ENCODE measurements at places on chromosomes 13 and 19. TPM values are rescaled to one million over a fixed set of nuclear protein-coding genes. Genes with fewer than 3 reads are reported as not detected.
A peak's percentile ranks its signal among the peaks of the same experiment; 100 is the strongest.

The BRME1 gene
- polyA plus RNA-seq, result 2.4 TPM

DNA sequence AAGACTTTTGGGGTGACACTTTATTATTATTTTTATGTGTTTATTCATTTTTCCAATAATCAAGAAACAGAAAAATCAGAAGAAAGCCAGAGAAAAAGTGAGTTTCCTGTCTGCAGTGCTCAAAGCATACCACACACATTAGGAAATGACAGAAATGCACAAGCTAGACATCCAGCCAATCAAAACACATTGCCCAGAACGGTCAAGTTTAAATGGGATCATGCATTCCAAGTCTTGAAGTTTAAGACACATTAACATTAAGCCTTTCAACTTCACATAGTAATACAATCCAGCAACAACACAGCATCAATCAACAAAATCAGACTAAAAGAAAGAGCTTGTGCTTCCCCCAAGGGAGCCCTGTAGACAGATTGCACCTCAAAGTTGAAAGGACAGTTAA is 28.7 kb upstream of the MEDAG start:
- no peak for DNase-seq

The ATP4B gene
- polyA plus RNA-seq, result not detected

The KLK5 gene
- polyA plus RNA-seq, result not detected

The FOXA3 gene
- not detected for polyA plus RNA-seq

GRCh38 chr19:3120611-3121276 is 15.1 kb upstream of the GNA15 start:
- DNase-seq, result no peak

The TGFB1 gene
- polyA plus RNA-seq, result 25.4 TPM

DNA sequence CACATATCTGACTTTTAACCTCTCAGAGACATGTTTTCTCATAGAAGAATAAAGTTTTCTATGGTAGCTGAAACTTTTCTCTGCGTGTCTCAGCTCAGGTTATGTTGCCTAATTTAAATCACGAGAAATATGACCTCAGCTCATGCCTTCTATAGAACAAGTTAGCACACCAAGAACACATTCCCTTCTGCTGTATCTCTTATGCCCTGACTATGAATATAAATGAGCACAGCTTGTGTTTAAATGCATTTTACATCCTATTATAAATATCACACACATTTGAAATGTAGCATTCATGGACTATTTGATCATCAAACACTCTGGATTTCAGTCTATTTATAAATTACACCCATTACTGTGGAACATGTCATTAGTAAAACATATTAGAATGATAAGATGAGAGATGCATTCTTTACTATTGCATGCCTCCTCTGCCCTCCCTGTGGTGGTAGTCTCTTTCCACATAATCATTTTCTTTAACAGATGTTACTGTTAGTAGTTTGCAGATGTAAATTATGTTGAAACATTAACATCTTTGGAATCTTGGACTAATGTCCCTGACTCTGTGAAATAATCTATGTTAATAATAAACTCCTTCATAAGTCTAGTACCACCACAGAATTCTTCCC is 2044.9 kb upstream of the PCDH20 start:
- DNase-seq, result no peak

The RASGRP4 gene
- 2.5 TPM for polyA plus RNA-seq

DNA sequence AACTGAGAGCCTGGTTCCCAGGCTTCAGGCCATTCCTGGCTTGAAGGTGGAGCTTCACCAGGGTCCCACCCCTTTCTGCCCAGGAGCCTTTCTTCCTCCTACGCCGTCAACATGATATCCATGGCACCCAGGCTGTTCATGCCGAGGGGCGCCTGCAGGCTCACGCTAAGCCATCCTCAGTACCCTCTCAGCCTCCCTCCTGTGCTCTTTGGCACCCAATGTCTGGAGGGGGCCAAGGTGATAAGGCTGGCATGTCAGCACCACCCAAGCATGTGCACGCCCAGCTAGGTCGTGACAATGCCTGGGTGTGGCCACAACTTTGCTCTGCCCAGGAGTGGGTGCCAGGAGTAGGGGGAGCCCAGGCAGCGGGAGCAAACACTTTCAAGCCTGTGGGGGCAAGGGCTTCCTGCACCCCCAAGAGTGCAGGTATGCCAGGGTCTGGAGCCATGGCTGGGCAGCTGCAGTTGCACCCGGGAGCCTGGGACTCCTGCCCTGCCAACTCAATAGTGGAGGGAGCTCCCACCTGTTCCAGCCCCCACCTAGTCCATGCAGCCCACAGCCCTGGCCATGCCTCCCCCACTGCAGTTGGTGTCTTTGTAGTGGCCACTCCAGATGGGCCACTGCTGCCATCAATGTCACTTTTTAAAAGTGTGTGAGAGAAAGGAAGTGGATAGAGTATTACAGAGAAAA is 219.9 kb downstream of the MAB21L1 start:
- DNase-seq, result no peak

The KLK2 gene
- polyA plus RNA-seq, result not detected

The NKG7 gene
- 2.6 TPM for polyA plus RNA-seq

The CLIP3 gene
- 21.7 TPM for polyA plus RNA-seq

- peak; percentile 43 for DNase-seq
Observed at GRCh38 chr13:113929628-113930615, 44.0 kb downstream of the C13orf46 start.

DNA sequence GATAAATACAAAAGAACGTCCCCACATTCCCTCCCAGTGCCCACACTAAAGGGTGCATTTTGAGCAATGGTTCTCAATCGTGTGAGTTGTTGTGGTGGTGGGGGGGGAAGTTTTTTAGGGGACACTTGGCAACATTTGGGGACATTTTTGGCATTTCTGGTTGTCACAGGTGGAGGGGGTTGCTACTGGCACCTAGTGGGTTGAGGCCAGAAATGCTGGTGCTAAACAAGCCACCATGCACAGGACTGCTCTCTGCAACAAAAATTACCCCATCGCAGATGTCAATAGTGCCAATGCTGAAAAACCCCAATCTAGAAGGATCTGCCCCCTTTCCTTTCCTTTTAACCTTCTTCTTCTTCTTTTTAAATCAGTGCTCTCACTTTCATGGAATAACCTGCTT is 453.3 kb downstream of the TSHZ3 start:
- DNase-seq, result no peak

- peak; percentile 77 for DNase-seq
Observed at GRCh38 chr13:49356223-49356622, 87.6 kb downstream of the CAB39L start.

The SCGB2B2 gene
- polyA plus RNA-seq, result 0.50 TPM

DNA sequence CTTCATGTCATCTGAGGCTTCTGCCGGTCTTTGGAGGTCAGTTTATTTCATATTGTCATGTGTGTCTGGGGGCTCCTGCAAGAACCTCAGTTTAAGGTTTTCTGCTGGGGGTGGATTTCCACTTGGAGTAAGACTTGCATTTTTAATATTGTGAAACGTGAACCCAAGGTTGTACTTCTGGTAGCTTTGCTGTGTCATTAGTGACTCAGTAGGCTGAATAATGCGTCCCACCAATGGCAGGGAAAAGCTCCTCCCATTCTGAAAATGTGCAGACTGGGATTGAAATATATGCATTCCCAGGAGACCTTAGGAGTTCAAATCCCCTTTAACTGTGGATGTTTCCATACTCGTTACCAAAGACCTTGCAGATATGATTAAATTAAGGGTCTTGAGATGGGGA is 46.2 kb downstream of the ING1 start:
- no peak for DNase-seq

DNA sequence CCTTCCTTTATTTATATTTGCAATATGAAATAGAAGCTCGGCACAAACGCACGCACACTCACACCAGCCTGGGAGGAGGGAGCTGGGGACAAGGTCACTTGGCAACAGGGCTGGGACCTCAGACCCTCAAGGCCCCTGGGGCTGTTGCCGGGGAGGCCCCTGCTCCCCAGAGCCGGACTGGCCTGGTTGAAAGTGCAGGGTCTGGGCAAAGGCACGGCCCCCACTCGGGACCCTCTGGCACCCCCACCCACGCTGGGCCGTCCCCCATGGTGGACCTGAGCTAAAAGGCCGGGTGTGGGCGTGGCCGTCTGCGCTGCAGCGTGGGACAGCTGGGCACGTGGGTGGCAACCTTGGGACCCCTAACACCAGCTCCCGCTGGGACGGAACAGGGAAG is 1.2 kb upstream of the TMEM86B start:
- no peak for DNase-seq

GRCh38 chr19:10352764-10353671 is 13.6 kb upstream of the ICAM3 start:
- peak; percentile 74 for DNase-seq

GRCh38 chr19:58338825-58339558 is 12.2 kb downstream of the ZSCAN22 start:
- no peak for DNase-seq

DNA sequence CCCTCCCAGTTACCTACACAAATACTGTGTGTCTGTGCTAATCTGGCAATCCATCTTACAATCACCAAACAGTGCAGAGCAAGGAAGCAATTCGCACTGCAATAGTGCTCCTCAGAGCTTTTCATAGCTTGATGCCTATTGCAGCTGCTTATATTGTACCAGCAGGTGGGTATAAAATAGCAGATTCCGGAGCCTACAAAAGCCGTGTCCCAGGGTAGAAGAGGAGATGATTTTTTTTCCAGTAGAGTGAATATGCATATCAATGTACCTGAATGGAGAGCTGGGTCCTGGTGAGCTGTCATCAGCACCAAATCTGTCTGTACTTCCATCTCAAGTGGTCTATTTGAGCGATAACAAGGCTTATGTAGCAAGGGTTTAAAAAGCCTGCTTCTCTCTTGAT is 668.4 kb downstream of the DIAPH3 start:
- no peak for DNase-seq

- DNase-seq, result no peak
Observed at GRCh38 chr13:74217811-74218210, 83.6 kb upstream of the KLF12 start.

The COX6B2 gene
- polyA plus RNA-seq, result 0.24 TPM

GRCh38 chr19:42111811-42112210 is 20.4 kb downstream of the POU2F2 start:
- DNase-seq, result no peak

The DPY19L3 gene
- polyA plus RNA-seq, result 18.0 TPM

The PSG6 gene
- polyA plus RNA-seq, result not detected

The PTPRH gene
- polyA plus RNA-seq, result 0.26 TPM

- DNase-seq, result no peak
Observed at GRCh38 chr19:10018786-10019185, 5.5 kb downstream of the RDH8 start.

The FAM216B gene
- polyA plus RNA-seq, result 0.11 TPM

- DNase-seq, result no peak
Observed at GRCh38 chr19:14218620-14219330, 12.8 kb upstream of the ADGRL1 start.

DNA sequence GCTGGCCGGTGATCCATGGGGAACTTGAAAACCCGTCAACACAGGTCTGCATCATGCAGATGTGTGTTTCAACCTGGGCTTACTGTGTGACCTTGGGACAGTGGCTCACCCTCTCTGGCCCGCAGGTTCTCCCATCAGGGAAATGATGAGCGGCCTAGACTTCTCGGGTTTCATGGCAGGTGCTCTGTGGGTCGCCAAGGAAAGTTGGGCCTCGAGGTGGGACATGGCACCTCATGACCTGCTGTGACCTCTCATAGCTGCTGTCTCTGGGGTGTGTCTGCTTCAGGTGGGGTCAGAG is 50.8 kb upstream of the NFIC start:
- no peak for DNase-seq

- DNase-seq, result peak; percentile 90
Observed at GRCh38 chr19:36605101-36605876, at the start of gene ZNF382. TSS of gene ZNF382 (plus strand) at chr19:36605313. CDS start at chr19:36609915, 4,602 bp downstream.

GRCh38 chr13:113084094-113084942 is 21.3 kb upstream of the F7 start:
- no peak for DNase-seq

DNA sequence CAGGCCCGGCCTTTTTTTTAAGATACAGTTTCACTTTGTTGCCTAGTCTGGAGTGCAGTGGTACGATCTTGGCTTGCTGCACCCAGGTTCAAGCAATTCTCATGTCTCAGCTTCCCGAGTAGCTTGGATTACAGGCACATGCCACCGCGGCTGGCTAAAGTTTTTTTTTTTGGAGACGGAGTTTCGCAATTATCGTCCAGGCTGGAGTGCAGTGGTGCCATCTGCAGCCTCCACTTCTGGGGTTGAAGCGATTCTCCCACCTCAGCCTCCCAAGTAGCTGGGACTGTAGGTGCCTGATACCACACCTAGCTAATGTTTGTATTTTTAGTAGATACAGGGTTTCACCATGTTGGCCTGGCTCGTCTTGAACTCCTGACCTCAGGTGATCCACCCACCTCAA is 4.9 kb upstream of the CARM1 start:
- no peak for DNase-seq

GRCh38 chr13:31282741-31283455 is 83.1 kb downstream of the B3GLCT start:
- no peak for DNase-seq

GRCh38 chr19:18385675-18386542 is at the start of gene GDF15:
TSS of gene GDF15 (plus strand) at chr19:18386158. CDS start at chr19:18386190, 32 bp downstream.
- DNase-seq, result peak; percentile 53

- no peak for DNase-seq
Observed at GRCh38 chr13:100443278-100443997, 145.2 kb downstream of the GGACT start.

GRCh38 chr19:44577566-44577874 is 35.8 kb upstream of the IGSF23 start:
- no peak for DNase-seq

GRCh38 chr13:31200637-31200971 is 829 bp downstream of the B3GLCT start:
- no peak for DNase-seq

DNA sequence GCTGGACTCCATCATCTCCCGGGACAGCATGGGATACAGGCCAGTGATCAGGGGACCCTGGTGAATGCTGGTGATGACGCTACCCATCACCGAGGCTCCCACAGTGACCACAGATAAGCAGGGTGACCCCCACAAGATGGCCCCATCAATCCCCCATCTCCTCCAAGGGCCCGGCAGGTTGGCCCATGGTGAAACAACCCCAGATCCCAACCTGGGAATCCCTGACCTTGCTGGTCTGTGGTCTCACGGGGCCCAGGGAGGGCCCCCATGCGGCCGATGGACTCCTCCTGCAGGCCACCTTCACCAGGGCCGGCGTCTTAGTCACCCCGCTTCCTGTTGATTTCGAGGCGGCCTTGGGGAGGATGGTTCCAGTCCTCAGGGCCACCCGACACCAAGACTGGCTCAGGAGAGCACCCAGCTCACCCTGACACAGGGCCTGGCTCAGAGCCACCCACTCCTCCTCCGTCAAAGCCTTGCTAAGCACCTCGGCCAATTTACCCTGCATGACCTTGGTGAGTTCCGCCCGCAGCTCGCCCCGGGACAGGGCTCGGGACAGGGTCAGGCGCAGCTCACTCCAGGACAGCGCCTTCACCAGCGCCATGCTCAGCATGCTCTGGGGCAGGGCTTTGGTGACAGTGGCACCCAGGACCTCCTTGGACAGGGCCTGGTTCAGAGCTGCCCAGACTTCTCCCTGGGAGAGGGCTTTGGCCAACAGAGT is 10.0 kb downstream of the IQCN start:
- peak; percentile 32 for DNase-seq

Data from muscle of leg (tissue), 16 donors.